CD8-positive, alpha-beta memory T cell (primary cell): ENCODE measurements at places on chromosomes 16 and 17. TPM values are rescaled to one million over a fixed set of nuclear protein-coding genes. Genes with fewer than 3 reads are reported as not detected.

GRCh38 chr17:63954402-63955063, 18.2 kb downstream of the SCN4A start:
- DNase-seq, result peak; percentile 16

- peak; percentile 9 for DNase-seq
Observed at GRCh38 chr16:21727344-21727743, 63.6 kb downstream of the OTOA start.

DNA sequence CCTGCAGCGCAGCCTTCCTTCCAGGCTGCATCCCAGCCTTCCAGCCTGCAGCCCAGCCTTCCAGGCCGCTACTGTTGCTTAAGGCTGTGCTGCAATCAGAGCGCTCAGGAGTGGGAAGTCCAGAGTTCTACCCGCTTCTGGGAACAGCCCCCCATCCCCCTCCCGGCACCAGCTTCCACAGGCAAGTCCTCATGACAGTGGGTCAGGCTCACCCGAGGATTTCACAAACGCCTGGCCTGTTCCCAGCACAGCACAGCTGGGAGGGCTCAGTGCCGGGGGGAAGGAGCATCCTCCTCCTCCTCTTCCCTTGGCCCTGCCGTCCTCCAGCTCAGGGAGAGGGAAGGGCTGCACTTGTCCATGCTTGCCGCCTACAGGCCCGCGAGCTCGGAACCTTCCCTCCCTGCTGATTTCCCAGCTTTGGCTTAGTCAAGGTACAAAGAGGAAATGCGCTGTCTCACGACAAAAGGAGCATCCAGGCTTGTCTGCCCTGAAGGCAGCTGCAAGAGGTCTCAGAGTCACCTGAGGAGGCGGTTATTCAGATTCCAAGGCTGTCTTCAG, 8.3 kb downstream of the SOCS3 start:
- DNase-seq, result no peak

The TBC1D3E gene
- 0.24 TPM for total RNA-seq

The SLC52A1 gene
- total RNA-seq, result 0.35 TPM

The HBQ1 gene
- total RNA-seq, result not detected
